ENCODE measurements at places on chromosomes 16 and 17.

DNA sequence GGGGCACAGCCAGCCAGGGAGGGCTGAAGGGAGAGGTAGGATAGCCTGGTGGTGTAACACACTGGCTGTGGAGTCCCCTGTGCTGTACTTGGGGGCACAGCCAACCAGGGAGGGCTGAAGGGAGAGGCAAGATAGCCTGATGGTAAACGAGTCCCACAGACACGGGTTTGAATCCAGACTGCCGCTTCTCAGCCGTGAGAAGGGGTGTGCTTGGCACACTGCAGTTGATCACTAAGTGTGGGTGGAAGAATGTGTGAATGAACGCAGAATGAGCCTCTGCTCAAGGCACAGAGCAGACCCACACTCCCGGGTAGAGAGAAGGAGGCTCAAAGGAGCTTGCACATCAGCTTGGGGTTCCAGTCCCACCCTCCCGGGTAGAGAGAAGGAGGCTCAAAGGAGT is 71.4 kb downstream of the TIMM22 start:
- DNase-seq, result no peak

DNA sequence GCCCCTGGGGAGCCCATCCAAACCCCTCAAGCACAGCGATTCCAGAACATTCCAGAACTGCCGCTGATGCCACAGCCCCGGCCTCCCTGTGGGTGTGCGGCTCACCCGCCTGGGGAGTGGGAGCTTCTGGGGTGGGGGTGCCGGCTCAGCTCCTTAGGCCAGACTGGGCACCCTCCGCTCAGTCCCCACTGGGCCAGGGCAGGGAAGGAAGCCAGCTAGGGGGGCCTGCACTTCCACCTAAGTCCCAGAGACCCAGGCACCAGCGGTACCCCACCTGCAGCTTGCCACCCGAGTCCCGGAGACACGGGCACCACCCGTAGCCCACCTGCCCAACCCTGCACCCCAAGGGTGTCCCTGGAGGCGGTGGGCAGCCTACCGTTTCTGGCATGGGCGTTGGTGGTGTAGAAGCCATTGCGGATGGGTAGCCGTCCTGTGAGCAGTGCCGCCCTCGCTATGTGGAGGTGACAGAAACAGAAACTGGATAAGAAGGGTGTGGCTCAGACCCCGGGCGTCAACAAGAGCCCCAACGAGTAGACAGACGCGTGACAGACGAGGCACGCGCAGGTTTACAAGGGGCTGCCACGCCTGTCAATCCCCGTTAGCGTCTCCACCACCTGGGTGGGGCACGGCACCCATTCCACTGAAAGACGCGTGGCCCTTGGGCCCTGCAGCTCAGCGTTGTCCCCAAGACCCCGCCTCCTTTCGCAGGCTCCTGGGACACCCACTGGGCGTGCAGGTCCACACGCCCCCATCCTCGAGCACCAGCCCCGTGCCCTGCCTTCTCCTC is 15.0 kb downstream of the GALNS start:
- DNase-seq, result no peak

GRCh38 chr17:48773245-48773644 is 43.8 kb downstream of the TTLL6 start:
- DNase-seq, result no peak

DNA sequence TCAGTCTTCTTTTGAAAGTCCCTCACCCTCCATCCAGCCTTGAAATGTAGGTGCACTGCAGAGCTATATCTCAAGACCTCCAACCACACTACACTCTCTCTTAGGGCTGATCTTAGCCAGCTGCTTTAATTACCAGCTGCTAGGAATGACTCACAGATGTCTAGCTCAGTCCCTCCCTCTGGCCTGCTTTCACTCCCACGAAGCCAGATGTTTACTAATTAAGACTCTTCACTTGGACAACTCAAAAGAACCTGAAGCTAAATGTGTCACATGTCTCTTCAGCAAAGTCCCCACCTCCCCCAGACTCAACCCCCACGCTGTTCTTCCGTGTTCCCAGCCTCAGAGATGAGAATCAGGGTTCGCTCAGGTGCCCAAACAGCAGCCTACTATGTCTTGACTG is 2.6 kb downstream of the GTF3C1 start:
- no peak for DNase-seq

- DNase-seq, result no peak
Observed at GRCh38 chr17:81111066-81111465, 54.2 kb upstream of the PVALEF start.

GRCh38 chr16:85738923-85739715 is 11.8 kb downstream of the C16orf74 start:
- no peak for DNase-seq

DNA sequence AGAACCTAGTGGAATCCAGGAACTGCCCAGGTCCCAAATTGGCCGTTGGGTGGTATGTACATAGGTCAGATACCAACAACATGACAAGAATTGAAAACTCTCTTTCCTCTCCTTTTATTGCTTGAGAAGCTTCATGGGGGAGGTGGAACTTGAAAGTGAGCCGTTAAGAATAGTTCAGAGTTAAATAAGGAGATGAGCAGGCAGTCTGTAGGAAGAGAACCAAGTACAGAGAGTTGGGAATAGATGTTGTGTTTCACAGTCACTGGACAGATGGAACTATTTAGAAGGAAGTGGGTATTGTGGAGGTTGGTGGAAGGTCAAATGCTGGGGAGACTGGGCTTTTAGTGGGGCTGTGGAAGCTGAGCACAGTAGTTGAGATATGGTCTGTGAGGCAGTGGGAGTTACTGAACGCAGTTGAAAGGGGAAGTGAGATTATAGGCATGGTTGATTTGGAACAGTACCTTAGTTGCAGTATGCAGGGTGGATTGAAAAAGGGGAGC is 26.4 kb downstream of the ARHGAP44 start:
- no peak for DNase-seq

GRCh38 chr17:39622380-39623006 is 4.3 kb upstream of the PPP1R1B start:
- peak; percentile 41 for DNase-seq

DNA sequence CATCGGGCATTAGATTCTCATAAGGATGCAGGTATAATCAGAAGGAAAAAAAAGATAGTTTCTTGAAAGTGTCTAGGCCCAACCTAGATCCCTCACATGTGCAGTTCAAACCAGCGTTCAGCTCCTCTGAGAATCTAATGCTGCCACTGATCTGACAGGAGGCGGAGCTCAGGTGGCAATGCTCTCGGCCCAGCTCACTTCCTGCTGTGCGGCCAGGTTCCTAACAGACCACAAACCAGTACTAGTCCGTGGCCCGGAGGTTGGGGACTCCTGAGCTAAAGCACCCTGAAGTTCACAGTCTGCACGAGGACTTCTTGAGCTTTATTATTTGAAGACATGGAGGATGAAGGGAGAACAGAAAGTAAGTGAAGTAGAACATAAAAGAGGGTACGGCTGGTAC is 16.8 kb downstream of the SMCR8 start:
- no peak for DNase-seq

GRCh38 chr17:74241431-74241830 is 28.1 kb downstream of the TTYH2 start:
- DNase-seq, result no peak

- DNase-seq, result peak; percentile 48
Observed at GRCh38 chr17:7835814-7836595, 2.0 kb downstream of the KDM6B start.

GRCh38 chr16:46954562-46954961 is 18.9 kb downstream of the DNAJA2 start:
- DNase-seq, result no peak

DNA sequence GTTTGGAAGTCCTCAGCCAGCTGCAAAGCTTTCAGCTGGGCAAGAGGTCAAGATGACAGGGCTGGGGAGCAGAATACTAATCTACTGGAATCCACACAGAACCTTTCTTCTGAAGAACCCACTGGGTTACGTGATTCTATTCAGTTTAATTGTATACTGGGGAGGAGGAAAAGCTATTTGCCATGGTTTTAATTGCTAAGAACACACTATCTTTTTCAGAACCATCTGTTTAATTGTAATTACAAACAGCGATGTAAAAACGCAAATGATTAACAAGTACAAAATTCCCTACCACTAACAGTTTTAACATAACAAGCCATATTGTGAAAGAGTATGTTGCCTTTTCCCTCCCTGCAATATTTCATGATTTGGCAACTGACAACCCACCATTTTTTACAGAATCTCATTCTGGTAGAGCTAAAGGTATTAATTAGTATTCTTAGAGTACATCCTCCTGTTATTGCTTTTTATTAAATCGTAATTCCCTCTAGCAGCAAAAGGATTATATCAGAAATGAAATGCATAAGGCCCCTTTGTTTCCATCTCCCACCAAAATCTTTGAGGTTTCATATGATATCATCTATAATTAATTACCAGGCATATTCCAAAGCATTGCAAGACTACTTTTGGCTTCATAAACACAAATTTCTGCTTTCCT is 12.1 kb downstream of the HYDIN start:
- DNase-seq, result no peak

- DNase-seq, result no peak
Observed at GRCh38 chr17:14434506-14434905, 133.6 kb downstream of the HS3ST3B1 start.

DNA sequence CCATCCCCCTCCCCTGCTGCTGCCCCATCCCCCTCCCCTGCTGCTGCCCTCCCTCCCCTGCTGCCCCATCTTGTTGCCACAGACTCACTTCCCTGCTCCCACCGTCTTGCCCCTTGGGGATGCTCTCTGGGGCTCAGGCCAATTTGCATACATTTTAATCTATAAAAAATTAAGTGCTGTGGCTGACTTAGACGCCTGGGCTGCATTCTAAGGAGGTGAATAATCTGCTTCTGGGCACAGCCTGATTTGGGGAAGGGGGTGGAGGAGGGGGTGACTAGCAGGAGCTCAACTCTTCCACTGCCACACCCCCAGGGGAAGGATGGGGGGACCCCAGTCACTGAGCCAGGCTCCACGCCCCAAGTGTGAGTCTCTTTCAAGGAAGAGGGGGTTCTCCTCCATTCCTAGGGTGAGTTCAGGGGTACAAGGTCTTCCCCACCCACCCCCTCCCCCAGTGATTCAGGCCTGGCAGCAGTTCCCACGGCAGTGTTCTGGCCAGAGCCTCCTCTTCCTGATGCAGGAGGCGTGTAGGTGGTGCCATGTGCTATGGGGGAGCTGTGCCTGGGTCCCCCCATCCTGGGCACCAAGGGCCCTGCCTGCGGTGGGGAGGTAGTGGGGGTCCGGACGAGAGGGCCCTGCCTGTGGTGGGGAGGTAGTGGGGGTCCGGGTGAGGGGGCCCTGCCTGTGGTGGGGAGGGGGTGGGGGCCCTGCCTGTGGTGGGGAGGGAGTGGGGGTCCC is 5.0 kb downstream of the DPH1 start:
- DNase-seq, result no peak

GRCh38 chr17:22599322-22599721 is 907.0 kb downstream of the KCNJ18 start:
- DNase-seq, result no peak

GRCh38 chr17:3974980-3975379 is 10.7 kb upstream of the ATP2A3 start:
- DNase-seq, result no peak

GRCh38 chr16:75459691-75460090 is 4.8 kb downstream of the TMEM170A start:
- DNase-seq, result no peak

- no peak for DNase-seq
Observed at GRCh38 chr17:58207451-58207850, 11.6 kb downstream of the MKS1 start.

DNA sequence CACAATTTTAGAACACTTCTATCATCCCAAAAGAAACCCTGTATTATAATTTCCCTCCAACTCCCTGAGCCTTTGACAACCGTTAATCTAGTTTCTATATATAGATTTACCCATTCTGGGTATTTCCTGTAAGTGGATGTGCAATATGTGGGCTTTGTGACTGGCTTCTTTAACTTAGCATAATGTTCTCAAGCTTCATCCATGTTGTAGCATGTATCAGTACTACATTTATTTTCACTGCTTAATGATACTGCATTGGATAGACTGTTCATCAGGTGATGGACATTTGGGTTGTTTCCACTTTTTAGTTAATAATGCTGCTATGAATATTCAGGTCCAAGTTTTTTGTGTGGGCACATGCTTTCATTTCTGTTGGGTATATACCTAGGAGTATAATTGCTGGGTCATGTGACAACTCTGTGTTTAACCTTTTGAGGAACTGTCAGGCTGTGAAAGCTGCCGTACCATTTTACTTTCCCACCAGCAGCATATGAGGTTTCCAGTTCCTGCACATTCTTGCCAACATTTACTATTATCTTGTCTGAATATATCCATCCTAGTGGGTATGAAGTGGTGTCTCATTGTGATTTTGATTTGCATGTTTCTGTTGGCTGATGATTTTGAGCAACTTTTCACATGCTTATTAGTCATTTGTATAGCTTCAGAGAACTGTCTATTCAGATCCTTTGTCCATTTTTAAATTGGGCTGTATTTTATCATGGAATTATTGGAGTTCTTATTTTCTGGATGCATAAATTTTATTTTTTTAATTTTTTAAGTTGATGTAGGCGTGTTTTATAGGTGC is 16.4 kb downstream of the REXO5 start:
- no peak for DNase-seq

DNA sequence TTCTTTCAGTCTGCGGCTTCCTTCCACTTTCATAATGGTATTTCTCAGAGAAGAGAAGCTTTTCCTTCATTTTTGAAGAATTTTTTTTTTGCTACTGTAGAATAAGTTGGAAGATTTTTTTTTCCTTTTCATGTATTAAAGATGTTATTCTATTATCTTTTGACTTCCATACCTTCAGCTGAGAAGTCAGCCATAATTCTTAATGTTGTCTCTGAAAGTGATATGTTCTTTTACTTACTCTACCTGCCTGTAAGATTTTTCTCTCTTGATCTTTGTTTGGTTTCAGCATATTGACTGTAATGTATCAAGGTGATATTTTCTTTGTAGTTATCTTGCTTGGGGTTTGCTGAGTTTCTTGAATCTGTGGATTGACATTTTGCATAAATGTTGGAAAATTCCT is 143.5 kb upstream of the TOX3 start:
- DNase-seq, result no peak

DNA sequence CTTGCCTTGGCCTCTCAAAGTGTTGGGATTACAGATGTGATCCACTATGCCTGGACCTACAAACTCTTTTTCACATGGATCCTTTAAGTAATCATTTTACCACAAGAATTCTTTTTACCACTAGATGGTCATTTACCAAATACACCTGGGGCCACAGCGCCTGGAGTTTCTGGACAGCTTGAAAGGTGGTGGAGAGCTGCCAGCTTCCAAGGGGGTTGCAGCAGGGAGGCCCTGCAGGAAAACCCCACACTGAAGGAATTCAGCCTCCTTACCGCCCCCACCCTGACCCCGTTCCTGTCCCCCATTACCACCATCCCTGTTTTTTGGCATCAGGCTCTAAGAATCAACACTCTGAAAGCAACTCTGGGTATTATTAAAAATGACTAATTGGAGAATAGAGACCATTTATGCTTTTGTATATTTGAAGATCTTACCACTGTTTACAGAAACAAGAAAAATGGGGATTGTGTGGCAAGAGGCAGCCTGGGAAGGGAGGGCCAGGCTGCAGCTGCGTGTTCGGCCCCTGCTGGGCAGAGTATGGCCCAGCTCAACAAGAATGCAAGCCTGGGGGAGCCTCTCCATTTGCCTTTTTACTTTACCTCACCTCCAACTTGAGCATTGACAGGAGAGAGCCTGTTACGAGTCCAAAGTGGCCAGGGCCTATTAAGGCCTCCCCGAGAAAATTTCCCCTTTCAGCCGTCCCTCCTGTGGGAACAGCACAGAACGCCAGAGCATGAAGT is 209.9 kb downstream of the ZFHX3 start:
- DNase-seq, result no peak
